ENCODE measurements at places on chromosomes 4 and X. TPM values are rescaled to one million over a fixed set of nuclear protein-coding genes. Genes with fewer than 3 reads are reported as not detected.

The CDS1 gene
- 19.2 TPM for polyA plus RNA-seq

The CFAP47 gene
- not detected for polyA plus RNA-seq

The CORIN gene
- not detected for polyA plus RNA-seq

The MAGEA11 gene
- polyA plus RNA-seq: not detected

The CXorf38 gene
- 10.3 TPM for polyA plus RNA-seq

The MGAT4D gene
- not detected for polyA plus RNA-seq

The IL15 gene
- polyA plus RNA-seq: 4.6 TPM

The SGCB gene
- polyA plus RNA-seq: 3.8 TPM

The CDKL2 gene
- polyA plus RNA-seq: 0.33 TPM

The GAGE12E gene
- polyA plus RNA-seq: not detected

Measured in small intestine (tissue), 16 donors.